ENCODE measurements at places on chromosomes 11 and 22. TPM values are rescaled to one million over a fixed set of nuclear protein-coding genes. Genes with fewer than 3 reads are reported as not detected.

- peak; percentile 65 for DNase-seq
Measured at GRCh38 chr11:19311308-19312030, 70.7 kb upstream of the E2F8 start.

GRCh38 chr11:2477254-2477653 lies 32.4 kb downstream of the KCNQ1 start:
- no peak for DNase-seq

The ACTN3 gene
- polyA plus RNA-seq, result not detected

The KCNK4 gene
- polyA plus RNA-seq, result not detected

The ZNF280B gene
- polyA plus RNA-seq, result 11.7 TPM

The TMEM191B gene
- 1.8 TPM for polyA plus RNA-seq
